Dermis microvascular lymphatic vessel endothelial cell (primary cell): ENCODE measurements at places on chromosomes 1 and 21. TPM values are rescaled to one million over a fixed set of nuclear protein-coding genes. Genes with fewer than 3 reads are reported as not detected.

Gene ZFP69
- 1.4 and 1.5 TPM in 2 replicates for total RNA-seq

Gene SPAG17
- total RNA-seq = not detected in 2 replicates

Gene TENT5C
- 0.64 and 1.9 TPM in 2 replicates for total RNA-seq

Gene MAN1C1
- total RNA-seq = 0.26 and 0.89 TPM in 2 replicates

Gene S100A8
- not detected in 2 replicates for total RNA-seq

Gene CHI3L2
- total RNA-seq = not detected in 2 replicates

DNA sequence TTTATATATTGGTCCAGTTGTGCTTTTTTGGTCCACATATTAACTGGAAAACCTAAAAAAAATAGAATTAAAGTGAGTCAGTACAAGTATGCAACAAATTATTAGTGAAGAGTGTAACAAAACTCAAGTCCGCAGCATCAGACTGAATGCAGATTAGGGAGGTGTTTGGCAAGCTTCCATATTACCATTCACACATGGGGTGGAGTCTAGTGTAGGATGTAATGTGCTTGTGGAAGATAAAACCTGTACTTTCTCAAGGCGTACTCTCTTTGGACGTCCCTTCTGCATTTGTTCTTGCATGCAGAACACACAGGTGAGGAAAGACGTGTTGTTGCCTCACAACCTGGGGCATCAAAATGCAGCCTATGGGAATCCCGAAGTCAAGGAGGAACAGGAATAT lies 668.7 kb downstream of the MRPL39 start:
- DNase-seq = no peak

DNA sequence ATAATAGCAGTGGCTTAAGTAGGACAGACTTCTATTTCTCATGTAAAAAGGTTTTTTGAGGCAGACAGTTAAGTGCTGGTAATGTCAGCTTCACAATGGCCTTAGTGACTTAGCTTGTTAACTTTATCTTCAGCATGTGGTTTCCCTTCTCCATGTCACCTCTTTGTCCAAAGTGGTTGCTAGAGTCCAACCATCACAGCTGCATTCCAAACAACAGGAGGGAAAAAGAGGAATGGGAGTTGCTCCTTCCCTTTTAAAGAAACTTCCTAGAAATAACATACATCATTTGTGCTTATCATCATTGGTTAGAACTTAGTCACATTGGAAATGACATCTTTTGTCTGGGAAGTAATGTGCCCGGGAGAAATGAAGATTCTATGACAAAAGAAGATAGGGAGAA lies 9.9 kb downstream of the GSTM5 start:
- no peak for DNase-seq

DNA sequence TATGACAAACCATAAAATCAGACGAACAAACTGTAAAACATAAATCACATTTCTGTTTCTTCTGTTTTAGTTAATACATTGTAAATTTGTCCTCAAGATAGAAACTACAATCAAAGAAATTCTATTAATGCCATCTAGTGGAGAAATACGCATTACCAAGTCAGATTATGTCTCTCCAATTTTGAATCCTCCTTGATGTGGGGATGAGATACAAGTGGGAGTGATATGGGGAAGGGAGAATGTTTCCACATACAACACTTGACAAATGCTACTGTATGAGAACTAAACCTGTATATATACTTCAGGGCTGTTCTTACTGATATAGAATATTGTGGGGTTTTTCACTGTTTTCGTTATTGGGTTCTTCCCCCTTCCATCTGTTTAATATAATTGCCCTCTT lies 2.6 kb downstream of the HFM1 start:
- DNase-seq = no peak

GRCh38 chr1:109930252-109930993 lies 19.8 kb downstream of the CSF1 start:
- DNase-seq = no peak

DNA sequence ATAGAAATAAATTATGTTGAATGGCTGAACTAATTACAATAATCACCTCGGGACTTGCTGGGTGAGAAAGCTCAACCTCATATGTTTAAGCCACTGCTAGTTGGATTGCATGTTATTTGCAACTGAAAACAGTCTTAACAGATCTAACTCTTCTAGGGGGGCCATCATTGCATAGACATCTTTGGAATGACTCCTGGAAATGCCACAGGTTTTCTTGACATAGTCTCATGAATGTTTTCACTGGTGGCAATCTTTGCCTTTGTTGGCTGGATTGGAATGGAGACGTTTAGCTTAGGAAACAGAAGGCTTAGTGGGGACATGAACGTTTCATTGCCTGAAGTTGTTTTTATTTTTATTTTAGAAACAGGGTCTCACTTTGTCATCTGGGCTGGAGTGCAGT lies 8.8 kb upstream of the WDTC1 start:
- DNase-seq = no peak

- DNase-seq = peak; percentile 77
Measured at GRCh38 chr1:172359491-172359999, 60.9 kb upstream of the C1orf105 start.
